ENCODE measurements at places on chromosomes 4 and X.

DNA sequence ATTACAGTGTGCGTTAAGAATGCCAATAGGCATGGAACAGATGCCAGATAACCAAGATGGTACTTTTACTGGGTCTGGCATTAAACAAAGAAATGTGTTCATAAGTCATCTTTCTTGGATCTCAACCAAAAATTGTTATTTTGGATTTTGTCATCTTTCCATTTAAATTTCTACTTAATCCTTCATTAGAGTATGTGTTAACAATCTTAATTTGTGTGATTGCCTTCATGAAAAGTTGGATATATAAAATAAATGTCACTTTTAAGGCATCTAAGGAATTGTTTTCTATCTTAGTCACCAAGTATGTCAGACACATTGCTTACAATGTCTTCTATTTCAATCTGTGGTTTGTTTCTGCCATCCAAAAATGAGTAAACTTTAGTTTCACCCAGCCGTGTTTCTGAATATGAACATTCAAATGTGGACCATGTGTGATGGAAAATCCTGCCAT, 87.5 kb downstream of the PALLD start:
- no peak for DNase-seq

DNA sequence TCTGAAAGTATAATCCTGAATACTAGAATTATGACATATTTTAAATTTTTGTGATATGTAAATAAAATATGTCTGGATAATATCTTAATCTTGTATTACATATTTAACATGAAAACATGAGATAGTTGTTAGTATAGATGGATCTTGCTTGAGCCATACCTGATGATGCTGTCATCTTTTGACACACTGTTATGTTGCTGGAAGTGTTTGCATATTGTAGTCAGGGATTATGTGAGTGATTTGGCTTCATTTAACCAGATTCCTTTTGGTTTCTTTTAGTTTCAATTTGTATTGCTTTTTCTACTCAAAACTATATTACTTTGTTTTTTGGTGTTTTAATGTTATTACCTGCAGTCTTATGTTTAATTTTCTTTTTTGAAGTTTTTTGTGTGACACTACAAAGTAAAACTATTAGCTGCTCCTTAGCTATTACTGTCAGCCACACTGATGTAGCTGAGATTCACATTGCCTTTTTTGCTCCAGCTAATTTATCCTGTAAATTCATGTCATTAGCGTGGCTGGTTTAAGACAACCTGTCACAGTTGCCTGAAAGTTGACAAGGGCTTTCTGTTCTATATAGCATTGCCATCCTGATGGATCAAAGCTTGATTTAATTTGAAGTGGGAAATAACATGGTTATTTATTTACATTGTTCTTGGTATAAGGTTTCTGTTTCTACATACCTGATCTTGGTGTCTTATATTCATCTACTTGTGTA, 33.7 kb downstream of the METAP1 start:
- DNase-seq, result no peak

DNA sequence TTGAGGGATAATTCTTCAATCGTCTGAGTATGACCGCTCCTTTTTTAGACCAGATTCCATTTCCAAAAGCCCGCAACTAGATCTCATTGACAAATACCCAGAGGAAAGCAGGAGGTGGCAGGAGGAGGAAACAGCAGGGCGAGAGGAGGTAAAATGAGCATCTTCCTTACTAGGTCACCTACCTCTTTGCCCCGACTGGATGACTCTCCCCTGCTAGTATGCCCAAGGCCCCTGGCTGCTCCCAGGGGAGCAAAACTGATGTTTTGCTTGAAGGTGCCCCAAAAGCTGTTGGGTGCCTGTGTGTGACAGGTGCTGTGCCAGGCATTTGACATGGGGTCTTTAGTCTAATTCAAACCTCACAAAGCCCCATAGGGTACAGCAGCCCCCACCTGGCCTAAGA, 48.9 kb downstream of the C4orf50 start:
- DNase-seq, result no peak

DNA sequence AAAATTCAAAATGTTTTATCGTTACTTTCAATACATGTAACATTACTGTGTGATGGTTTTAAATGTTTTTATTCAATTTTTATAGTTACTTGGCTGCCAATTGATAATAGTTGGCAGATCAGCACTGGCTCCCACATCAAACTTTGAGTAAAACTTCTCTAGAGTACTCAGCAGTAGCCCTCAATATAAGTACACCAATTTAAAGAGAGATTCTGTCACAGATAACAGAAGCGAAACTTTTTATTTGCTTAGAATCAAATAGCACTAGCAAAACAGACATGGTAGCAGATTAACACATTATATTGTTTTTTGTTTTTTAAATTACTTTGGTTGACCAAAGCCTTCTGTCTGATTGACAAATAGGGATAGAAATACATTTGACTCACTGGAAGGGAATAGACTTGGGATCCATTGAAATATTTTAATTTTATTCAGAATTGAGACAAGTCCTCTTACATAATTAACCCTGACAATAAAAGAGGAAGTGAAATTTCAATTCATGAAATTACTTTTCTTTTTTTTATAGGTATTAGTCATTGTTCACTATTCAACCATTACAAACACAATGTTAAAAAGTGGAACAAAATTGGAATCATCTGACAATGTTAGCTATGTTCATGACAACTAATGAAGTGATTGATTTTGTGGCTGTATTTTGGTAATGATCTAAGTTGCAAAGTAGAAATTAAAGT, 554.9 kb downstream of the KLHL4 start:
- no peak for DNase-seq

DNA sequence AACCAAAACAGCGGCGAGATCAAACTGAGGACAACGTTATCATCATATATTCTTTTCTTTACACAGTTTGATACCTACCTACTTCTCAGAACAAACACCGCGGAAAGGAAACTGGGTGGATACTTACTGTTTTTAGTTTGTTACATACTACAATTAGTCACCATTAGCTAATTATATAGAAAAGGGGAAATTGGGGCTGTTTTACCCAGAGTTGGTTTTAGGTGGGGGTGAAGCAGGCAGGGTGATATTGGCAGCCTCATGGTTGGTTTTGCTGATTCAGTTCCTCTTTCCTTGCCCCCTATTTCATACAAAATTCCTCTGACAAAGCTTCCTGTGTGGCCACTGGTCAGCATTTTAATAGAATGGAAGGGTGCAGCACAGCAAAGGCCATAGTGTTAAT, 77.8 kb downstream of the SORBS2 start:
- DNase-seq, result no peak

DNA sequence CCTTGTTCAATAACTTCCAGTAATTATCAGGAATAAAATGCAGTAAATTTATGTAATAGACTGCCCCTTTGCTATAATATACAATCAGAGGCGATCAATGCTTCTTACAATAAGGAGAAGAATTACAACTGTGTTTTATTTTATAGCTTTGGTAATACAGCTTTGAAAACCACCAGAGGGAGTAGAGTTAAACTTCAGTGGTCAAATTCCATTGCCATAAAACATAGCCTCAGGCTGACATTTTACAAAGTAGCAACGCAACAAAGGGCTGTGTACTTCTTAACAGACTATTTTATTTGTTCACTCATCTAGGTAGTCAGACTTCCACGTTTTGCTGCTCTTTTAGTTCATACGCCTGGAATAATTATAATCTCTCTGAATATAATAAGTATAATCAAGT, 58.5 kb downstream of the TEX13C start:
- no peak for DNase-seq

- no peak for DNase-seq
Measured at GRCh38 chr4:152738827-152739226, 40.7 kb downstream of the TIGD4 start.

DNA sequence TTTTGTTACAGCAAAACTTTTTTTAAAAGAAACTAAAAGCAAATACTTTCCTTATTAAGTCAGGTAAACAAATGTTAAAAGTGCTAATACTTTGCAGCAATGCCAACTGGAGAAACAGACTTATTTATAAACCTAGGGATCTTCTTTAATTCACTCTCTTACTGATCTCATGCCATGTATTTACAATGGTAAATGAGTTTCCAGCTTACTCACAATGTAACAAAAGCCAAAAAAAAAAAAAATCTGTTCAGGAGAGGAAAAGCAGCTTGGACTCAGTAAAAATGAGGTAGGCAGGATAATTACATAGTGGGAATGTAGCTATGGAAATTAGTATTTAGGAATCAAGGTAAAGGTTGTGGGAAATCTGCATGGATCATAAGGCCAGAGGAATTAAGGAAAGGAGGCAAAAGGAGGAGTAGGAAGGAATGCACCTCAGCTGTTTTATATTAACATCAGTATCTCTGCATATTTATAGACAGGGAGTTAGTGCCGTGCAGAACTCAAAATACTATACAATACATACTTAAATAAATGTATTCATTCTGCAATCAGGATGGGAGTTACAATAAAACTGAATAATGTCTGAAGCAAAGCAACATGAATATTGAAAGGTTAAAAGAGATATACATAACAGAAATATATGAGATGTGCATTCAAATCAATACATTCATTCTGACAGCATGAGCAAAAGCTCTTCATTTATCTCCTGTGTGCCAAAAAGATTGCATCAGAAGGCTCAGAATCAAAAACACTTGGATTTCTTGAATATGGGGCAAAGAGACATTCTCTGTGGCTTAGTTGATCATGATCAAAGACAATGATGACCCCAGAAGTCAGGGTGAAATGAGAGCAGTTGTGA, 57.9 kb upstream of the ETNPPL start:
- no peak for DNase-seq

DNA sequence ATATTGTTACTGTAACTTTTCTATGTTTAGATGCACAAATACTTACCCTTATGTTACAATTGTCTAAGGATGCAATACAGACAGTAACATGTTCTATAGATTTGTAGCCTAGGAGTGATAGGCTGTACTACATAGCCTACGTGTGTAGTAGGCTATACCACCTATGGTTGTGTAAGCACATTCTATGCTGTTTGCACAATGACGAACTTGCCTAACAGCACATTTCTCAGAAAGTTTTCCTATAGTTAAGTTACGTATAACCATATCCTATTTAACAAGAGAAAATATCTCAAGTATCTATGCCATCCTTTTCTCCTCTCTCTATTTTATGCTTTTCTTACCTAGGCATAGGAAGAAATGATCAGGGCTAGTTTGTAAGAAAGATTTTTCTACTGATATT, 710.8 kb upstream of the HTR2C start:
- DNase-seq, result no peak

DNA sequence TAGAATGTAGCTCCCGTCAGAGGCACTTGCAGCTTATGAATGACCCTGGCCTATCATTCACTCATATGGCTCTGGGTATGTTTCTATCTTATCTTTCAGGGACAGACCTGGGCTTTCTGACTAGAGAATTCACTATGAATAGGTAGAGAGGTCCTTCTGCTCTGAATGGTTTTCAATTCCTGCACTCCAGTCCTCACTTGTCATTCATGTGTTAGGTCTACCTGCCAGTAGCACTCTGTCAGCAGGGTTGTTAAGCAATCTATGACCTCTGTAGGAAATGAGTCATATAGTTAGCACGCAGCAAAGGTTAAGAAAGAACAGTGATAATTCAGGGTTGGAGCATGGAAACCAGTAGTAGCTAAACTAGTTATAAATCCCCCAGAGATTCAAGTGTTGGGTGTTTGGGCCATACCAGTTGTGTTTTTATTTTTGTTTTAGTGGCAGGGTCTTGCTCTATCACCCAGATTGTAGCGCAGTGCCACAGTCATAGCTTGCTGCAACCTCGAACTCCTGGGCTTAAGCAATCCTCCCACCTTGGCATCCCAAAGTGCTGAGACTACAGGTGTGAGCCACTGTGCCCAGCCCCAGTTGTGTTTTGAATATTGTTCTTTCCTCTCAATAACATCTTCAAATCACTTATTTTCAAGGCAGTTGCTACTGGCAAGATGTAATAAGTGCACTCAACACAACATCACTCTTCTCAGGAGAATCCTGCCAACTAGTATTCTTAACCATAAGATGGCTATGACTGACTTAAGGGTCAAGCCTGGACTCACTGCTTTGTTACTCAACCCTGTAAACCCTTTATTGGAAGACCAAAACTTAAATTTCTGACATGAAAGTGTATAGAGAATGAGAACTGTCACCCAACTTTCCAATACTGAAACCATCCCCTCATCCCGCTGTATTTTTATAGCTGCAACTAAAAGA, 25.1 kb downstream of the ARL13A start:
- DNase-seq, result no peak

DNA sequence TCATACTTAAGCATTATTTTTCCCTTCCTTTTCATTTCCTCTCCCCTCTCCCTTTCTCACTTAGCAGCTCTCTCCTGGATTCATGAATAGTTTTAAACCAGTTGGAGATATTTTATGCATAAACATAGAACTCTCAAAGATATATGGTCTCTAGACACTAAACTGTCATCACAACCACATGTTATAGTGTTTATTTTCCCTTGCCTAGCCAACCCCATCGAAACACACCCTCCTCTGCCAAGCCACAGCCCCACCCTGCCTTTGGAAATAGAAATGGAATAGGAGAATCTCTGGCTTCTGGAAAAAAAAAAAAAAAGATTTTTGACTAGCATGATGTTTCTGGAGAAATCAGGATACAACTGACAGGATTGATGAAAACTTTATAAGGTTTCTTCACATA, 64.8 kb upstream of the RBPJ start:
- no peak for DNase-seq

- DNase-seq, result no peak
Measured at GRCh38 chr4:8152865-8153257, 5.8 kb downstream of the ABLIM2 start.

DNA sequence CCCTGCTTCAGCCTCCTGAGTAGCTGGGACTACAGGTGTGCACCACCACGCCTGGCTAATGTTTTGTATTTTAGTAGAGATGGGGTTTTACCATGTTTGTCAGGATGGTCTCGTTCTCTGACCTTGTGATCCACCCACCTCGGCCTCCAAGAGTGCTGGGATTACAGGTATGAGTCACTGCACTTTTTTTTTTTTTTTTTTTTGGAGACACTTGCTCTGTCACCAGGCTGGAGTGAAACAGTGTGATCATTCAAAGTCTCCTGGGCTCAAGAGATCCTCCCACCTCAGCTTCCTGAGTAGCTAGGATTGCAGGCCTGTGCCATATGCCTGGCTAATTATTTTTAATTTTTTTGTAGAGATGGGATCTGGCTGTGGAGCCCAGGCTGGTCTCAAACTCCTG, 338.8 kb downstream of the PPP3CA start:
- DNase-seq, result no peak

GRCh38 chrX:148389629-148390028, 110.8 kb upstream of the AFF2 start:
- DNase-seq, result no peak

DNA sequence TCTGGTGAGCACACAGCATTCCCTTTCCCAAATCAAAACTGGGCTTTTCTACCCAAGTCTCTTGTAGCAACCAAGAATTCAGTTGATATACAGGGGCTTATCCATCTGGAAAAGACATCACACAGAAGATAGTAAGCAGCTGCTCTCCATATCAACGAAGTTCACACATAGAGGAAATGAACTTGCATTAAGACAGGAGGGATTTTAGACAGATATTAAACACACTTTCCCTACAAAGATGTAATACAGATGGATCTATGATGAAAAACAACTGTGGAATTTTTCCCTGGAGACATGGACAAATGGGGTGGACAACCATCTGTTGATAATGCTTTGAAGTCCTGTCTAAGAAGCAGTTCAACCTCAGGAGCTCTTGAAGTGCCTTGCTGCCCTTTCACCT, 9.8 kb upstream of the PDE5A start:
- DNase-seq, result no peak

GRCh38 chr4:67470871-67471270, 74.4 kb downstream of the CENPC start:
- DNase-seq, result no peak
